Endodermal cell (in vitro differentiated cells): ENCODE measurements at places on chromosomes 13 and 19.

GRCh38 chr13:41561170-41561569 lies 103.8 kb downstream of the RGCC start:
- H3K27ac ChIP-seq, result peak overlapping the region; percentile 48
- H3K4me1 ChIP-seq, result peaks cover 14% of the 10 kb centered on the region
- no peaks in the 10 kb centered on the region for H3K36me3 ChIP-seq
- H3K4me3 ChIP-seq, result no peak overlapping the region
- peaks cover 66% of the 10 kb centered on the region for H3K27me3 ChIP-seq

- no peak for DNase-seq
- H3K4me1 ChIP-seq, result no peaks in the 10 kb centered on the region
- no peaks in the 10 kb centered on the region for H3K36me3 ChIP-seq
- H3K4me3 ChIP-seq, result no peak overlapping the region
- no peaks in the 10 kb centered on the region for H3K27me3 ChIP-seq
Measured at GRCh38 chr13:108834193-108834592, 204.8 kb downstream of the MYO16 start.

DNA sequence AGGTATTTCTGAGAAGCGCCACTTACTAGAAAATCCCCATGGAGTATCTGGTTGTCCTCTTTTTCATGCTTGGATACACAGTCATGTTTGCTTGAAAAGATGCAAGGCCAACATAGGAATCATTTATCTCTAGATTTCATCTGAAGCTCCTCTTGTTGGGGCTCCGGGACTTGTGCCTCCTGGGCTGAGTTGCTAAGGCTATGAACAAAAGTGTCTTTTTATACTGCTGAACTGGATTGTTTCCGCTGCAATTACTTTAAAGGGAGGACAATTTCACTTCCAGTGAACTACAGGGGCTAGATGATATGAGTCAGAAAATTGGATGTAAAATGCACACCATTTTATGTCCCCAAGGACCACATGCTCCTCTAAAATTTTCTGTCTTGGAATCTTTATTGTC lies 114.1 kb downstream of the TNFSF13B start:
- H3K27me3 ChIP-seq, result no peaks in the 10 kb centered on the region
- H3K27ac ChIP-seq, result no peak overlapping the region
- DNase-seq, result no peak
- no peak overlapping the region for H3K4me3 ChIP-seq
- H3K4me1 ChIP-seq, result no peaks in the 10 kb centered on the region
- no peaks in the 10 kb centered on the region for H3K36me3 ChIP-seq

GRCh38 chr19:18086590-18087138 lies at the start of gene IL12RB1:
IL12RB1 (minus strand) TSS chr19:18086934; CDS start chr19:18086823, 111 bp downstream.
- DNase-seq, result no peak
- no peaks in the 10 kb centered on the region for H3K4me1 ChIP-seq
- no peaks in the 10 kb centered on the region for H3K36me3 ChIP-seq

DNA sequence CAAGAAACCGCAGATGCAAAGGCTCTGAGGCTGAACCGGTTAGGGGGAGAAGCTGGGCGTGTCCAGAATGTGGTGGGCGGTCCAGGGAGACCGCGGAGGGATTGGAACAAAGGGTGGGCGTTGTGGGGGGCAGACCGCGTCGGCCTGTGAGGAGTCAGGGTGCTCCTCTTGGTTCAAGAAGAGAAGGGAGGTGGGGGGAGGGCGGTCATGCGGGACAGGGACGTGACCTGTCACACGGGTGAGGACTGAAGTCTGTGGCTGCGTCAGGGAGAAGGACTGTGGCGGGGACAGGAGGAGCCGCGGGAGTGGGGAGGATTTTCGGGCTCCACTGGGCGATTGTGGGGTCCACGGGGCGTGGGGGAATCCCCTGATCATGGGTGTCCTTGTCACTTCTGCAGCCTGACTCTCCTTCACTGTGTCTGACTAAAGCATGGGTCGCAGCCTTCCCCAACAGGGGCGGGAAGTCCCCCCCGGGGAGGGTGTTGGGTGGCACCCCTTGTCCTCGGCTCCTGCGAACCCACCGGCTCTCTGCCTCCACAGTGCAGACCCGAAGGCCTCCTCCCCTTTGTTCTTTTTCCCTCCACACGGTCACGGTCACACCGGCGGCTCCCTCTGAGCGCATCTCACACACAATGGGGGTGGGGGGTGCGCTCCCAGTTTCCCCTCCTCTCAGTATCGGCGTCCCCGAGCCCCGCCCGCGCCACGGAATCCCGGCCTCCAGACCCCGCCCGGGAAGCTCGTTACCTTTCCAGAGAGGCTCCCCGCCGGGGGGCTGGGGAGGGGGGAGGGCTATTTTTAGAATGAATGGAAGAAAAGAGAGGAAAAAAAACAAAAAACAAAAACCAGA lies 16.4 kb upstream of the KCNN1 start:
- peaks cover 3% of the 10 kb centered on the region for H3K4me1 ChIP-seq
- H3K27me3 ChIP-seq, result peaks cover 56% of the 10 kb centered on the region
- H3K4me3 ChIP-seq, result peak overlapping the region; percentile 74
- no peaks in the 10 kb centered on the region for H3K36me3 ChIP-seq
- peak overlapping the region; percentile 94 for H3K27ac ChIP-seq

DNA sequence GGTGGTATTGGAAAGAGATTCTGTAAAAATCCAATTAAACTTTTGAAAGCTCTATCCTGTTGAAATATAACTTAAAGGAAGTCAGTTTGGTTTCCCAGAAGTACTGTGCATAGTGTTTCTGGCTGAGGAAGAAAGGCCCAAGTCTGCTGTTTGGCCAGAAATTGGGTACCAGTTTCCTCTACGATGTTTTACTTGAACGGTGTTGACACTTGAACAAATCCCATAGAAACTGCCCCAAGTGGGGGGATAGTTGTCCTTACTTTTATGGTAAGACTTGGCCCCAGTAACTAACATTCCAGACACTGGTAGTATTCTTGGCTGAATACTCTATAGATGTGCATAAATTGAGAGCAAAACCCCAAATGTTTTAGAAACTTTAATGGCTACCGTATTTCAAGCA lies 14.2 kb downstream of the KLF5 start:
- no peak overlapping the region for H3K4me3 ChIP-seq
- peaks cover 69% of the 10 kb centered on the region for H3K36me3 ChIP-seq
- peak; percentile 31 for DNase-seq
- no peak overlapping the region for H3K27ac ChIP-seq
- H3K27me3 ChIP-seq, result no peaks in the 10 kb centered on the region

GRCh38 chr13:19927117-19927748 lies 31.3 kb upstream of the ZMYM2 start:
- DNase-seq, result no peak
- no peak overlapping the region for H3K4me3 ChIP-seq
- H3K27ac ChIP-seq, result no peak overlapping the region
- H3K27me3 ChIP-seq, result no peaks in the 10 kb centered on the region
- H3K4me1 ChIP-seq, result no peaks in the 10 kb centered on the region

- H3K4me3 ChIP-seq, result no peak overlapping the region
- DNase-seq, result peak; percentile 63
- H3K4me1 ChIP-seq, result no peaks in the 10 kb centered on the region
Measured at GRCh38 chr19:39325778-39326665, 5.4 kb upstream of the LRFN1 start.

- peak overlapping the region; percentile 100 for H3K4me3 ChIP-seq
- peaks cover 4% of the 10 kb centered on the region for H3K4me1 ChIP-seq
- DNase-seq, result no peak
- H3K27ac ChIP-seq, result peak overlapping the region; percentile 98
- peaks cover 46% of the 10 kb centered on the region for H3K36me3 ChIP-seq
Measured at GRCh38 chr19:58544591-58545285, 874 bp downstream of the TRIM28 start.

DNA sequence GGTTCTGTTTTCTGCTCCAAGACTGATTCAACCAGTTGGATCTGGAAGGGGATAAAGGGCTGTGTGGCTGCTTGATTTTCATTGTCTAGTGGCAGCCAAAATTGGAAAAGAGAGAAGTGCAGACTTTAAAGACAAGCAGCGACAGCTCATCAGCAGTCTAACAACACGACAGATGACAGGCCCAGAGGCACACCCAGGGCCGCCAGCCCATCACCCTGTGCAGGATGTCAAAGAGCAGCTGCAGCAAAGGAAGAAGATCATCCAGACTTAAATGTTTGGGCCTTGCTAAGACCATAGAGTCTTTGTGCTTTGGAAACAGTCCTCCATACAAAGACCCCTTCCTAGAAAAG lies 421.0 kb upstream of the KLF12 start:
- no peak overlapping the region for H3K4me3 ChIP-seq
- H3K27ac ChIP-seq, result peak overlapping the region; percentile 78

- H3K27me3 ChIP-seq, result no peaks in the 10 kb centered on the region
- no peak overlapping the region for H3K27ac ChIP-seq
- no peak overlapping the region for H3K4me3 ChIP-seq
- no peaks in the 10 kb centered on the region for H3K36me3 ChIP-seq
- DNase-seq, result no peak
Measured at GRCh38 chr13:63093907-63094469, 1678.3 kb upstream of the PCDH20 start.

GRCh38 chr19:13835791-13836723 lies 40.8 kb downstream of the ZSWIM4 start:
- H3K27me3 ChIP-seq, result no peaks in the 10 kb centered on the region
- peaks cover under 1% of the 10 kb centered on the region for H3K4me1 ChIP-seq
- DNase-seq, result peak; percentile 47
- H3K36me3 ChIP-seq, result no peaks in the 10 kb centered on the region
- H3K27ac ChIP-seq, result no peak overlapping the region

DNA sequence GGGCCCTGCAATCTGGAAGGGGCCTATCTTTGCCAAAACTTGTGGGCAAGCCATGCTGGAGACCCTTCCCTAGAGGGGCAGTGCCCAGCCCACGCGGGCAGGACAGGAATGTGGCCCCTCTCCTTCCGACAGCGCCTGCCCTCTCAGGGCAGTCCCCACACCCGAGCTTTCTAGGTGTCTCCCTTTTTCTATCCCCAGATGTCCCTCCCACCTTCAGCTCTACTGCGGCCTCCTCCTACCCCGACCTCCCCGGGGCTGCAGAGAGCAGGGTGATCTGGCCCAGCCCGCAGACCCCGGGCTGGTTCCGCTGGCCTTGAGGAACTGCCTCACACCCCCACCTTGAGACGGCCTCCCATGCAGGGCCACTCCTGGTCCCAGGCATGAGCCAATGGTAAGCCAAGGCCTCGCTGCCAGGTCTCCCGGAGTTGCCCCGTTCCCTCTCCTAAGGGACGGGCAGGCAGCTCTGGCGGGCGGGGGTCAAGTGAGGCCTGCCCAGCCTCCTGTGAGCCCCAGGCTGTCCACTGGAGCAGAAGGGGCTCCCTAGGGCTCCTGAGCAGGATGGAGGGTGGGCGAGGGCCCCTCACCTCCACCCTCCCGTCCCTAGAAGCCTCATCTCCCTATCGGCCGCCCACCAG lies 39.7 kb downstream of the KLF2 start:
- H3K36me3 ChIP-seq, result peaks cover 6% of the 10 kb centered on the region
- H3K27ac ChIP-seq, result no peak overlapping the region
- no peaks in the 10 kb centered on the region for H3K4me1 ChIP-seq
- DNase-seq, result no peak

- peak; percentile 47 for DNase-seq
- no peak within 1 kb of the TSS for H3K4me3 ChIP-seq
- no peaks in the 10 kb centered on the region for H3K36me3 ChIP-seq
- peaks cover 4% of the 10 kb centered on the region for H3K4me1 ChIP-seq
- H3K27ac ChIP-seq, result no peak within 1 kb of the TSS
Measured at GRCh38 chr13:46181840-46182490, at the start of gene LCP1. LCP1 (minus strand) TSS chr13:46182177; CDS start chr13:46159662, 22,515 bp downstream.

DNA sequence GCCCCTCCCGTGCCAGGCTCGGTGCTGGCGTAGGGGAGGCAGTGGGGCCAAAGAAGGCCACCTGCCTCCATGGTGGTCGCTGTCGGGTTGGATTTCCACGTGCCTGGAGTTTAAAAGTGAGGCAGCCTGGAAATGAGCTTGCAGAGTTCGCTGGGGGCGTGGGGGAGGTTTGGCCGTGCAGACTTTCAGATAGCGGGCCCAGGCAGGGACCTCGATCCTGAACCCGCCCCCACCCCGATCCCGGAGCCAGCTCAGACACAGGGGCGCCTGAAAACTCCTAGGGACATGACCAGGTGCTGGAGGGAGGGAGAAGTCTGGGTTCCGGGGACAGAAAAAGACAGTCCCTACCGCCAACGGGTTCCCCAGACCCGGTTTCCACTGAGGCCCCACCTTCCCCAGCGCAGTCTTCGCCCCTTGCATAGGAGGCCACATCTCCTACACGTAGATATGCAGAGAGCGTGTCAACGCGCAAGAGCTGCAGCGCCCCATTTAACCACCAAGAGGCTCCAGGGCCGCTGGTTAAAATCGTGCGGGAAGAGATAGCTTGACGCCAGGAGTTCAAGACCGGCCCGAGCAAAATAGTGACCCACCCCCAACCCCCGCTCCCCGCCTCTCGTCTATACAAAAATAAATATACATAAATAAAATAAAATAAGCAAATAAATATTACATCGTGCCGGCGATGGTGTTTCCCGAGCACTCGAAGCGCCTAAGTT lies 8.5 kb downstream of the CCDC8 start:
- no peaks in the 10 kb centered on the region for H3K27me3 ChIP-seq
- DNase-seq, result peak; percentile 86
- no peaks in the 10 kb centered on the region for H3K36me3 ChIP-seq
- peaks cover 6% of the 10 kb centered on the region for H3K4me1 ChIP-seq
- no peak overlapping the region for H3K27ac ChIP-seq

GRCh38 chr13:100382785-100383184 lies 205.8 kb downstream of the GGACT start:
- DNase-seq, result no peak
- no peaks in the 10 kb centered on the region for H3K27me3 ChIP-seq
- peaks cover 34% of the 10 kb centered on the region for H3K36me3 ChIP-seq
- no peak overlapping the region for H3K4me3 ChIP-seq

- H3K36me3 ChIP-seq, result no peaks in the 10 kb centered on the region
- no peaks in the 10 kb centered on the region for H3K27me3 ChIP-seq
- DNase-seq, result no peak
- no peaks in the 10 kb centered on the region for H3K4me1 ChIP-seq
- no peak overlapping the region for H3K27ac ChIP-seq
Measured at GRCh38 chr13:80973721-80974120, 632.8 kb upstream of the SPRY2 start.

DNA sequence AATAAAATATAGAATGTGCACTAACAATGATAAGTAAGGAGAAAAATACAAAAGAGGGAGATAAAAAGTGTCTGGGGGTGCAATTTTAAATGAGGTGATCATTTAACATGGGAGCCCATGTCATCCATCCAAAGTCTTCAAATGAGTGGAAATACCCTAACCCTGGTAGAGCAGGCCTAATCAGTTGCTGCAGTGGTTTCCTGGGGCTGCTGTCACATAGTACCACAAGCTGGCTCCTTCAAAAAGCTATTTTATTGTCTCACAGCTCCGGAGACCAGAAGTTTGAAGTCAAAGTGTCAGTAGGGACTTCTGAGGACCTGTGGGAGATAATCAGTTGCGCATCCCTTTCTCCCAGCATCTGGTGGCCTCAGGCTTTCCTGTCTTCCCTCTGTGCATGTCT lies 717.9 kb downstream of the DIAPH3 start:
- DNase-seq, result no peak
- H3K4me1 ChIP-seq, result peaks cover 22% of the 10 kb centered on the region
- H3K36me3 ChIP-seq, result no peaks in the 10 kb centered on the region
- no peaks in the 10 kb centered on the region for H3K27me3 ChIP-seq
- H3K4me3 ChIP-seq, result no peak overlapping the region
